Stimulated activated CD8-positive, alpha-beta memory T cell treated with anti-CD3 and anti-CD28 coated beads, Interleukin-7, amount 100 ng/mL, for 1 hour (primary cell): ENCODE measurements at places on chromosomes 16 and 17.

GRCh38 chr17:17877529-17878358, 41.0 kb upstream of the SREBF1 start:
- no peak for DNase-seq

GRCh38 chr16:23786964-23787561, 32.2 kb downstream of the CHP2 start:
- DNase-seq, result no peak

DNA sequence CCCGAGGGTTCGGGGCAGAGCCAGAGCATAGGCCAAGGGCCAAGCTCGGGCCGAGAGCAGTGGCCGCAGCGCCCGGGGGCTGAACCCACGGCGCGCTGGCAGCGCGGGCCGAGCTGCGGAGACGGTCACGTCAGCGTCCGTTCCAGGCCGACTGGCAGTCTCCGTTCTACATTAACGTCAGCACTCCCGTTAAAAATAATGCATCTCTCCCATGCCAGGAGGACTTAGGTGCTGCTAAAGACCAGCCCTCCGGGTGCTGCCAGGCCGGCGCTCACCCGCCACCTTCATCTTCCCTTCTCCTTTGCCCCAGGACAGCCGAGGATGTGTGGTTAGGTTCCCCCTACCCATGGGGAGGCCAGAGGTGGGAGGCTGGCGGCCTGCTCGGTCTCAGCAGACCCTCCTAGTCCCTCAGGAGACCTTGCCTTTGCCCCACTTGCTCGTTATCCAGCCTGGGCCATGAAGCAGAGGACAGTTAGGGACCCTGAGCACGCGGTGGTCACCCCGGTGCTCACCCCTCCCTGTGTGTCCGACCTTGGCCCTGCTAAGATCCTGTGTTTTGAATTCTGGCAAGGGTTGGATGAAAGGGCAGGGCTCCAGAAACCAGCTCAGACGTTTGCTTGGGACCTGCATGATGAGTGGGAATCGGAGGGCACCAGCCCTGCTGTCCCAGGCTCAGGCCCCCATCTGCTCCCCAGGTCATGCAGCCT, 572 bp downstream of the MPG start:
- no peak for DNase-seq

- DNase-seq, result peak; percentile 36
These were observed 14.3 kb downstream of the LITAF start for GRCh38 chr16:11572301-11572995.

GRCh38 chr17:46071796-46072195, 72.7 kb downstream of the STH start:
- no peak for DNase-seq

DNA sequence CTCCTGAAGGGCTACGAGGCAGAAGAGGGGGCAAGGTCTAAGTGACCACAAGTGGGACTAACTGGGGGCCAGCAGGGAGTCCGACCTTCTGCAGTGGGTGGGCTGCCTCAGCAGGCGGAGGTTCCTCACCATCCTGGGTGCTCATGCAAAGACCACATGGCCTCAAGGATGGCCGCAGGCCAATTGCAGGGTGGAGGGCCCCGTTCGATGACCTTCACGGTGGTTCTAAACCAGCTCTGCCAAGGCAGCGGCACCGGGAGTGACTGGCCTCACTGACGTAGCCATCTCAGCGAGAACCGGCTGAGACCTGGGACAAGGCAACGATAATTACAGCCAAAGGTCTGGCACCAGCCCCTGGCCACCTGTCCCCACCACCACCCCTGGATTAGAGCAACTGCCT, 5.7 kb downstream of the SMIM5 start:
- DNase-seq, result no peak

DNA sequence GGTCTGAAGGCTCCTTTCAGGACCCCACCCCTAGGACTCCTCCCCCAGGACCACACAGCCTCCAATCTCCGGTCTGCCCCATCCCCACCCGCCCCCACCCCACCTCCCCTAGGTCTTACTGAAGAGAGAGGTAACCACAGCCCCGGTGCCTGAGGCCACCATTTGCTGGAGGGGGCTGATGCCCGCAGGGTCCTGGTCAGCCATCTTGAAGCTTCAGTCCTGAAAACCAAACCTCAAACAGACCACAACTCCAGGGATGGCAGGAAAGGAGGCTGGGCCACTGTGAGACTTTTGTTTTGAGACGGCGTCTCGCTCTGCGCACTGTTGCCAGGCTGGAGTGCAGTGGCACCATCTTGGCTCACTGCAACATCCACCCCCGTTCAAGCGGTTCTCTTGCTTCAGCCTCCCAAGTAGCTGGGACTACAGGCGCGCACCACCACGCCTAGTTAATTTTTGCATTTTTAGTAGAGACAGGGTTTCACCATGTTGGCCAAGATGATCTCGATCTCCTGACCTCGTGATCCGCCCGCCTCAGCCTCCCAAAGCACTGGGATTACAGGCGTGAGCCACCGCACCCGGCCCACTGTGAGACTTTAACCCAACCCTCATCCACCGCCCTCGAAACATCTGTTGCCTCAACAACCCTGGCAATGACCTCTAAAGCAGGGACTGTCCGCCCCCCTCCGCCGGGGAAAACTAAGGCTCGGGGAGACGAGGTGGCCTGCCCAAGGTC, 1.1 kb downstream of the SLC25A39 start:
- DNase-seq, result no peak

DNA sequence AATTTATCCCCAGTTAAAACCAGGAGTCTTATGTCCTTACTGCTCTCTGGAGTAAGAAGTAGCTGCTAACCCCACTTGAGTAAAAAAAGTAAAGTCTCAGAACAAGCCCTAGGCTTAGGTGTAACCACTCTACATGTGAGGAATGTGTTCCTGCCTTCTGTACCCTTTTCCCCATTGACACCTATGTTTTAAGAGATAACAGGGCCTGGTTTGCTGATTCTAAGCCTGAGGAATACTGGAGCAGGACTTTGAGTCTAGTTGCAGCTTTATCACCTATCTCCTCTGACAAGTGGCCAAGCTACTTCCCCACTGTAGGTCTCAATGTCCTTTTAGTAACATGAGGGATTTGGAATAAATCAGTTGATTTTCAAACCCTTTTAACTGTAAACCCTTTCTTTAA, 40.2 kb downstream of the REXO5 start:
- no peak for DNase-seq

DNA sequence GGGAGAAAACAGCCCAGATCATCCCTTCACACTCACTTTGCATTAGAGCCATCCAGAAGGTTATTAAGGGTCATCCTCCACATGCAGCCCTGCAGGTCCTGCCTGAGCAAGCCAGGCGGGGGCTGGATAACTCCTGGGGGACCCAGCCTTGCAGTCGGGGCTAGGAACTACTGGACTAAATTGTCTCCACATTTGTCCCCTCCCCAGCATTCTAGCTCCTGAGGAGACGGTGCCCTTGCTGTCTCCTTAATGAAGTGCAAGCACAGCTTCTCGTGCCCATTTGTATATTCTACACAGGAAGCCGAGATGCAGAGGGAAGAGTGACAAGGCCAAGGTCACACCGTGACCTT, 185.2 kb downstream of the C16orf95 start:
- DNase-seq, result no peak

GRCh38 chr16:17657045-17657444, 186.3 kb upstream of the XYLT1 start:
- DNase-seq, result no peak

DNA sequence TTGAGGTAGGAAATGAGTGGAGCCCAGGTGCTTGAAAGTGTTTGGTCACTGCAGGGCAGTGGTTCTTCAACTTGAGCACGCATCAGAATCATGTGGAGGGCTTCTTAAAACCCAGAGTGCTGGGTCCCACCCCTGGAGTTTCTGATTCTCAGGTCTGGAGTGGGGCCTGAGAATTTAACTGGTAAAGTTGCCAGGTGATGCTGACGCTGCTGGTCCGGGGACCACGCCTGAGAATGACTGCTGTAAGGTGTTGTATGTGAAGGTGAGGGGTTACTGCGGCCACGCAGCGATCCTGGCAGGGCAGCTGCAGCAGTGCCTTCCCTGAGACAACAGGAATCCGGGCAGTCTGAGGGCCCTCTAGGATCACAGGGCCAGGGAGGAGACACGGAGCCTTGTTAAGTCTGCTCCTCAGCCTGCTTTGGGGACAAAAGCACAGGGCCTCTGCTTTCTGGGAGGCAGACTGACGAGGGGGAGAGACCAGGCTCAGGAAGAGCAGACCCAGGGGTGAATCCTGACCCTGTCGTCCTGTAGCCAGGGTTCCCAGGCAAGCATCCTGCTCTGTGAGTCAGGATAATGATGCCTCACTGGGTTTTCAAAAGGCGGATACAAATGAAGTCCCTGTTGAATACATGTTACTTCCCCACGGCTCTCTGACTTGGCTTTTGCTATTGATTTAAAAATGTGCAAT, 16.2 kb downstream of the CCDC42 start:
- DNase-seq, result no peak

DNA sequence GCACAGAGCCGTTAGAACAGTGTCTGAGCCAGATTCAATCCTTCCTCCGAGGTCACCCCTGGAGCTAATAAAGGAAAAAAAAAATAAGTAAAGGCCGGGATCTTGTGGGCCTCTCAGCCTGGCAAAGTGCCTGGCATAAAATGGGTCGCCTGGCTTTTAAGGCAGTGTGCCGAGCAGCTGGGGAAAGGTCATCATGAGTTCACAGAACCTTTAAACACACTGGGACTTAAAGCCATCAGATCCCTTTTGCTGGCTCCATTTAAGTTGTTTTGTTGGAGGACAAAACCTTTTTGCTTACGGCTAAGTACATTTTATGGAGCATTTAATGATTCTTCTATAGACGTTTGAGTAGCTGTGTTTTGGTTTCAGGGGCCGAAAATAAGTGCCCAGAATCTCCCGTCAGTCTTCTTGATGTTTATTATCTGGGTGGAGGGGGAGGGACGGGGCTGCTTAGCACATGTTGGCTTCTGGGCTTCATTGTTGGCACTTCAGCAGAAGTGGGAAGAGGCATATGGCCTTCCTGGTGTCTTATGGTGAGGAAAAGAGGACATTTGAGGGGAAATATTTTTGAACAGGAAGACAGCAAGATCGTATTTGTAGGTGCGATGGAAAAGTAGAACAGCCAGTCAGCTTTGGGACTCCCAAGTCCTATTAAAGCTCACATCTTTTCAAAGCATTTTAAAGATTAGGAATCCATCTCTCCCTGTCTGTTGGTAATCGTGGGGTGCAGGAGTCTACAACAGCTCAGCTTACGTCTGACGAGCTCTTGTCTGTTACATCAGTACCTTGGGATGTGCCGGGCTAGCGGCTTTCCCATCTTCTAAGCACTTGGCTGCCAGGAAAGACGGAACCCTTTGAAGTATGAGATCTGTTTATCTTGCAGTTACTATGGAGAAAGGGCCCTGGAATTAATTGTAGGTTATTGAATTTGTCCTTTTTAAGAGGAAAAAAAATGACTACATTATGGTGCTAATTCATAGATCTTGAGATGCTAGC, 31.1 kb downstream of the RBFOX1 start:
- no peak for DNase-seq

GRCh38 chr16:13322336-13322735, 420.9 kb downstream of the SHISA9 start:
- DNase-seq, result no peak

- DNase-seq, result no peak
These were observed 77.5 kb upstream of the CHMP6 start for GRCh38 chr17:80913928-80914821.

GRCh38 chr16:24991349-24991748, 23.8 kb downstream of the ARHGAP17 start:
- no peak for DNase-seq

DNA sequence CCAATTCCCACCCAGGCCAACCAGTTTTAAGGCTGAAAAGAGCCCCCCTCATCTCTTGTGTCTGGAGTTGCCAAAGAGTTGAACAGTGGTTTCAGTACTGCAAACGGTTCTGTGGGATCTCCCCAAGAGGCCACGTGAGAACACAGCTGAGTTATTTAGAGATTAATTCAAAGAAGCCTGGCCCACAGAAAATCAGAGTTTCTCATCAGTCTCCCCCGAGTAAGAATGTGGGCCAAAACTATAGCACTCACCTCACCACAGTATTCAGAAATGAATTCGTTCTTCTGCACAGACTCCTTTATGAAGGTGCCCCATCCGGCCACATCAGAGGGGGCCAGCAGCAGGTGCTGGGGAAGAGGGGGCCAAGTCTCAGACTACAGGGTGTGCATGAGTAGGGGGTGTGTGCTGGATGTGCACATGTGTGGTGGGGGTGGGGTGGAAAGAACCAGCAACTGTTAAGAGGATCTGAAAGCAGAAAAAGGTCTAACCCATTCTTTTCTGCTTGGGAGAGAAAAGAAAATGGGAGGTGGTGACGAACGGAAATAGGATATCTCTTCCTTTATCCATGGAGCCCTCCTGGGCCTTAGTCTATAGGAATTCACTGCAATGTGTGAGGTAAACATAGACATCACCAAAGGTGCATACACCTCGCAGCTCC, 22.6 kb downstream of the CNTNAP1 start:
- DNase-seq, result no peak
